ENCODE measurements at places on chromosomes 4 and X. TPM values are rescaled to one million over a fixed set of nuclear protein-coding genes. Genes with fewer than 3 reads are reported as not detected.

PPP2R2C gene
- 0.66 TPM for total RNA-seq

POU4F2 gene
- not detected for total RNA-seq

DDX3X gene
- total RNA-seq: 291 TPM

NKX3-2 gene
- not detected for total RNA-seq
